ENCODE measurements at places on chromosomes 3 and 15.
A peak's percentile ranks its signal among the peaks of the same experiment; 100 is the strongest.

- DNase-seq = no peak
These were observed 199.7 kb downstream of the AKAP13 start for GRCh38 chr15:85579957-85580694.

- DNase-seq = no peak
These were observed 22.6 kb downstream of the CLDN18 start for GRCh38 chr3:138032567-138032966.

DNA sequence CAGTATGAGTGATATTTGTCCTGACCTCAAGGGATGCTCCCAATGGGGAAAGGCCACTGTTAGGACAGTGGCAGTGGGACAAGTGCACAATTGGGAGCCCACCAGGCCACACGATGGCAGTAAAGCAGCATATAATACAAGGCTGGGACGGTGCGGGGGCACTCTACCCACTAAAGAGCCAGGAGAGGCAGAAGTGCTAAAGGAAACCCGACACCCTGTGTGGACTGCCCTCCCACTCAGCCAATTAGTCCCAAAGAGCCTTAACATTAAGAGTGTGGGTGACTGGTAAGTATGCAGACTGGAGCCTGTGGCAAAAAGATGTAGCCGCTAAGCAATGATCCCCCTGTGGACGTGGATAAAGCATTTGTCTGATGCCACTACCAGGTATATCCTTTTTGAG lies 8.2 kb upstream of the ZNF589 start:
- DNase-seq = peak; percentile 32

- DNase-seq = no peak
These were observed 79.0 kb downstream of the RPLP1 start for GRCh38 chr15:69531665-69532027.

DNA sequence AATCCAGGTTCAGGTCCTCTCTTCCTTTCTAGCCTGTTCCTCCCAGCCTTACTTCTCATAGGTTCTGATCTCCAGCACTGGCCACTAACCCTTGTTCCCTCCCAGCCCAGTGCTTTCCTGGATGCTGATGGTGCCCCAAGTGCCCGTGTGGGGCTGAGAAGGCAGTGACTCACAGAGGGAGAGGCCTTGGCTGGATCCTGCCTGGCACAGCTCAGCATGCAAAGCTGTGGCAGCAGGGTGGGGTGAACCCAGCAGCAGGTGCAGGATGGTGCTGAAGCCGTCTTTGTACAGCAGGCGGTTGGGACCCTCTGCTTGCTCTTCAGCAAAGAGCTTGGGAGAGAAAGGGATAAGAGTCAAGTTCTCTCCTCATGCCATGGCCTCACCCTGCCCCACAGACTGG lies 7.6 kb downstream of the LPCAT4 start:
- DNase-seq = no peak

- no peak for DNase-seq
These were observed 85.3 kb downstream of the RPLP1 start for GRCh38 chr15:69537901-69538300.

- DNase-seq = no peak
These were observed 48.1 kb upstream of the DCUN1D1 start for GRCh38 chr3:183028416-183028815.

- no peak for DNase-seq
These were observed 20.5 kb downstream of the LPP start for GRCh38 chr3:188174317-188175044.

GRCh38 chr3:100600181-100601042 lies 9.0 kb upstream of the ADGRG7 start:
- no peak for DNase-seq

DNA sequence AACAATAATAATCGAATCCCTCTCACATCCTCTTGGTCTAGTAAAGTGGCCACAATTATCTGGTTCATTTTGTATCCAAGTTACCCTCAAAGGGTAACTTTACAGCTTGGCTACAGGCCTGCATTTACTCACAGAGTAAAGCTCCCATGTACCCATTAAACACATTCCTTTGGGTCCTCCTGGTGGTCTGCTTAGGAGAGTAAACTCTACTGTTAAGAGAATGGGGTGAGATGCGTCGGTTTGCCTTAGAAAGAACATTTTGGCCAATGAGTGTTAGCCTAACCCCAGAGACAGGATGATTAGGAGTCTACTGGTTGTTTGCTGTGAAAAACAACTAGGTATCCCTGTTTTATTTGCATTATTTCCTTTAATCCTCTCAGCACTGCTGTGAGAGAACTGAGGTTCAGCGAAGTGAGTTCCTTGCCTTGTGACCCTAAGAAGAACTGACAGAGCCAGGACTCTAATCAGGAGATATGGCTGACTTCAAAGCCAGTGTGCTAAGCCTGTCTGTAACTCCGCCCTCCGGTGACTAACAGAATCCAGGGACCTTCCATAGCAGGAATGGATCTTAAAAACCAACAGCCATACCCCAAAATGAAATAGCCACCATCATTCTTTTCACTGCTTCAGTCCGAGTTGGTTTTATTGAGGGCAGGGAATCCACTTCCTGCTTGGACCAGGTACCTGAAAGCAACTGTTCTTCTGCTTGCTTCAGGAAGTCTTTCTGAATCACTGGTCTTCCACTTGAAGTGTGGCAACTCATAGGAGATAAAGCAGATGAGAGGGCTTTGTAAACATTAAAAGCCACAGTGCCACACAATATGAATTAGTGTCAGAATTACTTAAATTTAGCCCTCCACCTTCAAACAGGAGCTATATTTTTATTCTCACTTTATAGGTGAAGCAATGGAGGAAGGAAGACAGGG lies 317.3 kb upstream of the WNT5A start:
- no peak for DNase-seq

DNA sequence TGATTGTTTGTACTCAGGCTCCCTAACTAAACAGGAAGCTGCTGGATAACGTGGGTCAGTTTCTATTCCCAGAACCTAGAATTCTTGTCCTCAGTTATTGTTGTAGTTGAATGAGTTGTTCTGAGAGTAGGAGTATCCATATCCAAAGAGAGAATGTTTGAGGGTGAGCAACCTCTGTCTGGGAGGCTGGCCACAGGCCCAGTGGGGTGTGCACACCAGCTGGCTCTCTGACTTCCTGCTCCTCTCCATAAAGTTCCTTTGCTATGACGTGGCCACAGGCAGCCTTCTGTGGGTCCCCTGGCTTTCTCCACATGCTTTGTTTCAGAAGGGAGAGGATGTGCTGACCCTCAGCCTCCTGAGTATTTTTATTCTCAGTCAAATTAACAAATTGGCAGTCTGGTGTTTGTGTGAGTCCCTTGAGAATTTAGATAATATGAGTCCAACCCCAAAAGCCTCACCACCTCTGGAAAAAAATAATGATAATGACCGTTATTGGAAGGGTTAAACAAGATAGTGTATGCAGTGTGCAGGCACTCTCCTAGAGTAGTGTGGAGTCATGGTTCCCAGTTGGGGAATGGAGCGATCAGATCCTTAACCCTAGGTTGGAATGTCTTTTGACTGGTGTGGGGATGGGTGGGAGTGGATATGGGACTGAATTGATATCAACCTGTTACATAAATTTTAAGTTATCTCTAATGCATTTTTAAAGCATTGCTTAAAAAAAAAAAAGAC lies 47.6 kb upstream of the MED12L start:
- DNase-seq = no peak

GRCh38 chr3:13069495-13069894 lies 3.7 kb downstream of the IQSEC1 start:
- DNase-seq = no peak

- no peak for DNase-seq
These were observed 7.8 kb downstream of the VWA5B2 start for GRCh38 chr3:184237211-184237610.

DNA sequence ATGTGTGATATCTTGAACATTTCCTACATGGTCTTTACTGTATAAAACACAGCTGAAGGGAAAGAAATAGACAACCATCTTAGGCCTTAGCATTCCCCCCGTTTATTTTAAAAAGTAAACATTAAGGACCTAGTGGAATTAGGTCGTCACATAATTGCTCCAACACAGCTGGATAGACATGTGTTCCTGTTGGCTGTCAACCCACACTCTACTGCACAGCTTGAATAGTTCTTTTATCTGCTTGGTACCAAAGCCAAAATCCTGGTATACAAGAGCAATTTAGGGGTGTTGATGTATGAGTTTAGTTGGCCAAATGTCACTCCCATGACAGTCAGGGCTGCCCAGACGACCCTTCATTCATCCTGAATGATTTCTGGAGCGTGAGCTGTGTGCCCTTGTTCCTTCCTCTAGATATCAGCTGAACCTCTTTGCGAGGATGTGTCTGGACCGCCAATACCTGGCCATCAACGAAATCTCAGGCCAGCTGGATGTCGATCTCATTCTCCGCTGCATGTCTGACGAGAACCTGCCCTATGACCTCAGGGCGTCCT lies 179.7 kb downstream of the ITPR1 start:
- DNase-seq = no peak

DNA sequence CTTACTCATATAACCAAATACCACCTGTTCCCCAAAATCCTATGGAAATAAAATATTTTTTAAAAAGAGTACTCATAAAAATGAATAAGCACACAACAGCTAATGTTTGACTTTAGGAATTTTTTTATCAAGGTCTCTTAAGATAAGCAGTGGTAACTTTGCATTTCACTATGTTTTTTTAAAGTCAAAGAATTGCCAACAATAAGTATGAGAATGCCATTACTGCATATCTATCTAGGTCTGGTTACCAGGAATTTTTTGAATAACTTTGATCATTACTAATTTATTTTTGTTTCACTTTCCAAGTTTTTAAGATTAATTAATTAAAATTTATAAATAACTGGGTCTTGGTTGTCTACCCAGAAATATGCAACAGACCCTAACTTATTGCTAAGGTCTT lies 41.5 kb downstream of the PLSCR4 start:
- no peak for DNase-seq

GRCh38 chr3:139529662-139530061 lies 9.9 kb downstream of the RBP1 start:
- no peak for DNase-seq

DNA sequence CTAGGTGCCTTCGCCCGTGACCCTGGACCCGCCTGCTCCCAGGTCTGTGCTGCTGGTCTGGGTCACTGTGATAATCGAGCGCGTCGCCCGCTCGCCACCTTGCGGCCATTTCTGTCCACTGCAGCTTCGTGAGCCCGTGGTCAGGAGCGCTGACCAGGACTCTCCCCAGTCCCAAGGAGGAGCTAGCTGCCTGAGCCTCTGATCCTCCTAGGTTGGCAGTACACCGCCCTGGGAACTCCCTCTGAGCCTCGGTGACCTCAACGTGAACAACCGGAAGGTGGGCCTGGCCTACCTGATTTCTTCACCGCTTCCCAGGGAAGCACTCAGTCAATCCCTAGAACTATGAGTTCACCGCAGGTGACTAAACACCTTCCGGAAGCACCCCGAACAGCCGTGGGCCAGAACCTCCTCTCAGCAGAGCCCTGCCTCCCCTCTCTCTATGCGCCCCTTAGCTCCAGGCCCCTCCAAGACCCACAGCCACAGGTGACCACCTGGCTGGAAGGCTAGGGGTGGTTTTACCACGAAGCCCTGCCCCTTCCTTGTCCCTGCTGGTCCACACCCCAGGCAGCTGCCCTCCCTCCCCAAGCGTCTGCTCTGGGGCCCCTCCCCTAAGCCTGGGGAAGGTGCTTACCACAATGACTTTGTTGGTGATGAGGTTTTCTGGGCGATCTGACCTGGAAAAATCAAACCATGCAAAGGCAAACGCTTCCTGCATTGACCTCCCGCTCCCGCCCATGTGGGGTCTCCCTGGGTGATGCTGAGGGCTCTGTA lies 9.7 kb downstream of the PLA2G4D start:
- DNase-seq = peak; percentile 14

GRCh38 chr3:121913305-121913990 lies 19.2 kb downstream of the SLC15A2 start:
- no peak for DNase-seq

DNA sequence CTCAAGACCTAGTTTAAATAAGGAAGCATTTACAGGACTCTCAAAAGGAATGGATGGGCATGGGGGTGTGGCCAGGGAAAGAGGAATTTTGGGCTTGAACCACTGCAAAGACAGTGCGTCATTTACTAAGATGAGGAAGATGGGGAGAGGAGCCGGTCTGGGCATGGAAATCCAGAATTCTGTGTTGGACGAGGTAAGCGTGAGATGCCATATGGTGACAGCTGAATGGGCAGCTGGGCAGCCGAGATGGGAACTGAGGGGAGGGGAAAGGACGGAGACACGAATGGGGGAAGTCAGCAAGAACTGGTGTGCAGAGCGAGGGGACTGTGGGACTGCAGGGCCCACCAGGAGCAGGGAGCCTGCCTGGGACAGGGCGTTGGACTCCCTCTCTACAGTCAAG lies 24.2 kb downstream of the TMEM44 start:
- DNase-seq = no peak

- DNase-seq = no peak
These were observed 10.8 kb downstream of the NMD3 start for GRCh38 chr3:161231861-161232260.

DNA sequence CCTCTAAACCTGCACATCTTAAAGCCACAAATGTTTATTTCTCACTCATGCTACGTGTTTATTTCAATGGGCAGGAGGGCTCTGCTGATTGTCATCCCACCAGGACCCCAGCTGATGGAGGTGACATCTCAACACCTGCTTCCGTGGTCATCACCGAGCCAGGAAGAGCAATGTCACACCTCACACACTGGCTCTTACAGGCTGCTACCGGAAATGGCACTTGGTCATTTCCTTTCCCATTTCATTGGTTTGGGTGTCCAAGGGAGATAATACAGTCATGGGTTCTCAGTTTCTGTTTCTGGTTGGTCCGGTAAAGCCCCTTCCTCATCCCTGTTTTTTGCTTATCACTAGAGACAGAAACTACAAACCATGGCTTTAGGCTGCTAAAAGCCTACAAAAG lies 41.9 kb downstream of the ABHD2 start:
- DNase-seq = no peak

- DNase-seq = no peak
These were observed 7.1 kb upstream of the PXK start for GRCh38 chr3:58325525-58325992.

- no peak for DNase-seq
These were observed 168.0 kb downstream of the SHOX2 start for GRCh38 chr3:157938154-157938779.

DNA sequence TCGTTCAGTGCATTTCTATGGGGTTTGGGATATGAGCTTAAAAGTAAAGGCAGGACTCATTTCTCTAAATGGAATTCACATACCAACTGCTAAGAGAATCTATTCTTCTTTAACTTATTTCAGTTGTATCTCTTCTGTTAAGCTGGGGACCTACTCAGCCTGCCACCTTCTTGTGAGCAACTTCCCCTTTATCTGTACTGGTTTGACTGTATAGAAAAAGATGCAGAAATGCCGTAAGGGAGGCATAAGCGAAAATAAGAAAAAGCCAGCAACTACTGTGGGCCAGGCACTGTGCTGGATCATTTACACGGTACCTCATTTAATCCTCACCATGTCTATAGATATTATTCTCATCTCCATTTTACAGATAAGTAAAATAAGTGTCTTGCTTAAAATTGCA lies 38.4 kb downstream of the RBMS3 start:
- DNase-seq = no peak
